Bone marrow (tissue), 2 donors: ENCODE measurements at places on chromosomes 13 and 19.

GRCh38 chr13:19695829-19696228 is 62.4 kb downstream of the MPHOSPH8 start:
- DNase-seq, result no peak

DNA sequence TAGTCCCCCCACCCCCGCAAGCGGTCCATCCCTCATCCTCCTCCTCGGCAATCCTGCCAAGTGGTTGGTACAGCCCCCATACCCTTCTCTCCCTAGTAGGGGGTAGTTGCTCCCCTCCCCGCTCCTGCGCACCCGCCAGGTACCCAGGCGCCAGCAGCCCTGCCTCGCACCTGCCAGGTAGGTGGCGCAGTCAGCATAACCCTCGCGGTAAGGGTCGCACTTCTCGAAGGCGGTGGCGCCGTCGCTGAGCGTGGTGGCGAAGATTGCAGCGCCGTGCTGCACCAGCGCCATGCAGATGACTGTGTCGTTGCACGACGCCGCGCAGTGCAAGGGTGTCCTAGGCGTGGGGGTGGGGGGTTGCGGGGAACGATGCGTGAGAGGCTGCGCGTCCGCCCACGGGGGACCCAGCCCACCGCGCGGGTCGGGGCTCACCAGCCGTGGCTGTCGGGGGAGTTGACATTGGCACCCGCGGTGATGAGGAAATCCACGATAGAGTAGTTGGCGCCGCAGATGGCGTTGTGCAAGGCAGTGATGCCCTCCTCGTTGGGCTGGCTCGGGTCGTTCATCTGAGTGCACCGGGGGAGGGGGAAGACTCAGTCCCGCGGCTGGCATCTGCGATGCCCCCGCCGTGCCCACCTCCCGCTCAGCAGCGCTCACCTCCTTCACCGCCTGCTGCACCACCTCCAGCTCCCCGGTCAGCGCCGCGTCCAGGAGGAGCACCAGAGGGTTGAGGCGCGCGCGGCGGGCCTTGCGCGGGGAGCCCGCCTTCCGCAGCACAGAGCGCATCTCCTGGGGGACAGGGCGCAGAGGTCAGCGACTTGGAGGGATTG is 15.2 kb upstream of the ERCC2 start:
- DNase-seq, result no peak

DNA sequence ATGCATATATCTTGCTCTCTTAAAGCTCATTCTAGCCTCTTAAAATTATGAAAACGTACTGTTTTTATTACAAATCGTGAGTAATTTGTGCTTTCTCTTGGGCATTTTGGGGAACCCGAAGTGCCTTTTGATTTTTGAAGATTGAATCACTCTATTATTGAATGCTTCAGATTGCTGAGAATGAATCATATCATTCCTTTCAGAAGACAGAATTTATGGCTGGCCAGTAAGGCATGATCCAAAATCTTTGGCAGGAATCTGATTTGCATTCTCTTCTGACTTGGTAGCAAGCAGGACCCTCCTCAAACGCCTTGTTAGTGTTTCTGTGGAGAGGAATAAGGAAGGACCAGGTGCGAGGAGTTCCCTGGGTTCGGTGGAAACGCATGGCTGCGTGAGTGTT is 49.5 kb downstream of the STARD13 start:
- DNase-seq, result no peak

DNA sequence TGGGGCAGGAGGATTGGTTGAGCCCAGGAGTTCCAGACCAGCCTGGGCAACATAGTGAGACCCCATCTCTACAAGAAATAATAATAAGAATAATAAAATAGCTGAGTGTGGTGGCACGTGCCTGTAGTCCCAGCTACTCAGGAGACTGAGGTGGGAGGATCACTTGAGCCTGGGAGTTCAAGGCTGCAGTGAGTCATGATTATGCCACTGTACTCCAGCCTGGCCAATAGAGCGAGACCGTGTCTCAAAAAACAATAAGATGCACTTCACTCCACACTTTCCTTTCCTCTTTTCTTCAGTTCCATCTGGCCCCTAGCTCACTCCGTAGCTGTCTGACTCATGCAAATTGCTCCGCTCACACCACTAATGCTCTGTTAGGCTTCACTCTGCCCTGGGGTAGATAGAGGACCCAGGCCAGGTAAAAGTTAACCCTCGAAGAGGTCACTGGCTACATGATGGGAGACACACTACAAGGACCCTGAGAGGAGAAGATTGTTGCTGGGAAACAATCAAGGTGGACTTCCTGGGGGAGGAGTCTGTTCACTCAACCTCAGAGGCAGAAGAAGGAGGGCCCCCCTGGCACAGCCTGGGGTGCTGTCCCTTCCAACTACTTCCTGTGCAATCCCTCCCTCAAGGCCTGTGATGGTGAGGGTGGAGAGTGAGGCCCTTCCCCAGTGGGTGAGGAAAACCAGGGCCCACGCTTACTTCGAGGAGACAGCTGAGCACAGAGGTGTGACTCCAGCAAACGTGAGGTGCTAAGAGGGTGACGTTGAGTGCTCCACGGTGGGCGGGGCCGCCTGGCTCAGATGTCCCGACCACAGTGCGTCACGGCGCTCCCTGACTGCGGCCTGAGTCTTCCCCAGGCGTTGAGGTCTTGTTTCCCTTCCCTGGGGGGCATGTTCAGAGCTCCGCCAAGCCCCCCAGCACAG is 8.8 kb upstream of the TNFSF9 start:
- no peak for DNase-seq

GRCh38 chr19:16263141-16263761 is 61.4 kb upstream of the KLF2 start:
- DNase-seq, result no peak

GRCh38 chr19:35869327-35870123 is 1.2 kb downstream of the APLP1 start:
- DNase-seq, result peak; percentile 23

GRCh38 chr13:51601601-51602565 is 17.6 kb downstream of the WDFY2 start:
- peak; percentile 49 for DNase-seq

DNA sequence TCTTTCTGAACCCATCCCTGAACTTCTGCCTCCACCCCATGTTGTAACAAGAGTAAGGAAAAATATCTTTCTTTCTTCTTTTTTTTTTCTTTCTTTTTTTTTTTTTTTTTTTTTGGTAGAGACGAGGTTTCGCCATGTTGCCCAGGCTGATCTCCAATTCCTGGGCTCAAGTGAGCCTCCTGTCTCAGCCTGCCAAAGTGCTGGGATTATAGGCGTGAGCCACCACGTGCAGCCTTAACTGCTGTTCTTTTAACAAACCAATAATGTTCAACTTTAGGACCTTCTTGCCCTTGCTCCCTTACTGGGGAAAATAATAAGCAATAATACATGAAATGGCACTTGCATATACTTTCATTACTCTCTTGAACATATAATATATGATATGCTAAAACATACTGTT is 19.6 kb downstream of the GPR183 start:
- no peak for DNase-seq

- no peak for DNase-seq
Observed at GRCh38 chr13:25267715-25268114, 19.6 kb downstream of the MTMR6 start.

- DNase-seq, result no peak
Observed at GRCh38 chr19:2717638-2718541, 3.3 kb downstream of the DIRAS1 start.

- no peak for DNase-seq
Observed at GRCh38 chr19:11256189-11256588, 6.1 kb downstream of the DOCK6 start.

- no peak for DNase-seq
Observed at GRCh38 chr13:51477653-51478324, 25.0 kb upstream of the INTS6 start.

GRCh38 chr13:91106565-91106964 is 240.9 kb upstream of the MIR17HG start:
- no peak for DNase-seq

GRCh38 chr13:27398360-27398759 is 26.1 kb upstream of the GTF3A start:
- DNase-seq, result no peak

GRCh38 chr19:44803442-44804428 is 5.2 kb upstream of the BCAM start:
- no peak for DNase-seq

DNA sequence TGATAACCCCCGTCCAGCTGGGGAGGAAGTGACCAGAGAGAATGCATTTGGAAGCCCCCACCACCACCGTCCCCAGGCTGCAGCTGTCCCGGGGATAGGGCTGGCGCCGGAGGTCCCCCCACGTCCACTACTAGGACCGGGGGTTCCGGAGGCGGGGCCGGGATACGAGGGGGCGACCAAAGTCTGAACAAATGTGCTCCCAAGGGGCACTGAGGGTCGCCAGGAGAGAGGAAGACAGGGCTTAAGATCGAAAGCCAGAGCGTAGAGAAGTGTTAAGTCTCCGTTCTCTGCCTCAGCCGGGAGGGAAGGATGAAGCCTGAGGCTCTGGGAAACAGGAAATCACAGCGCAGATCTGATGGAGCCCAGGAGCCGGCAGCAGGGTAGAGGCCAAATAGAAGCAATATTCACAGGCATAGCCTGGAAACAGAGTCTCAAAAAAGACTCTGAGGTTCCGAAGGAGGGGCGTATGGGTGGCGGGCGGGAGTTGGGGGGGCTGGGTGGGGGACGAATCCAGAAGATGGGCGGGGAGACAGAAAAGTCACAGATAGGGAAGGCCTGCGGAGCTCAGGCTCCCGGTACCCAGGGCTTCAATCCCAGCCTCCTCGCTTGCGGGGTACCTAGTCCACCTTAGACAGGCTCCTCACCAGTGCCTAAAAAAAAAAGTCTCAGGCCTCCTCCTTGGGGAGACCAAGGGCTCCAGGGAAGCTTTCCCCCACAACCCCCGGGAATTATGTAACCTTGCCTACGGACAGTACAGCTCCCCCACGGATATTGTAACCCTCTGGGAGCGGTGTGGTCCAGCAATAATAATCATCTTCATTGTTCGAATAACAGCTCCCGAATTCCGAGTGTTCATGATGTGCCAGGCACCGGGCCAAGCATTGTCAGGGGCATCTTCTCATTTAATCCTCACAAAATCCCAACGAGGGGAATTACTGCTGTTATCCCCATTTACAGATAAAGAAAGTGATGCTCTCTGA is 1.1 kb upstream of the ERF start:
- no peak for DNase-seq

DNA sequence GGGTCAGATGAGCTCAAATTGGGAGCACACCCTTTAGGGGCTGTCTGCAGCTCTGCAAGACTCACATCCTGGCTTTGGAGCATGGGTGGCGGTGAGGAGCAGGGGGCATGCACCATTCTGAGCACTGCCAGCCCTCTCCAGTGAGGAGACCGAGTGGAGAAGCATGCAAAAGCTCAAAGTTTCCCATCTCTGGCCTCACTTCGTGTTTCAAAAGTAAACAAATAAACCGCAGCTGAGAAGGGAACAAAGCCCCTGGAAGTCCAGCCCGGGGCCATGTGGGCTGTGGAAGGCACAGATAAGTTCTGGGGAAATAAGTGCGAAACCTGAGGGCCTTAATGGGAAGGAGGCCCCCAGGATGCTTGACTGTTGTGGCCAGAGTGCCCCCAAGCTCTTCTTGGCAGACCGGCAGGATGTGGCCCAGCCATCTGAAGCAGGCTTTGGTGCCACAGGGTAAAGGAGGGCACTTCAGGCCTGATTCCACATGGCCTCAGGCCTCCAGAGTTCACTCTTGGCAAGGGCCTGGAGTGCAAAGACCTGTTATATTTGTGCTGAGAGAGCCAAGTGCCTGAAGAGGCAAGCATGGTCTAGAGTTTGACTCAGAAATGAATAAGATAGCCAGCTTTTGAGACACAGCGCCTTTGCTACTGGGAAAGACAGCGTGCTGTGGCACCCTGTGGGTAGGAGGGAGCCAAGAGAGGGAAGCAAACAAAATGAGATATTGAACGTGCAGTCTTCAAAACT is 1.2 kb downstream of the MEDAG start:
- DNase-seq, result no peak

GRCh38 chr19:29583196-29583999 is 22.7 kb upstream of the POP4 start:
- DNase-seq, result no peak

- no peak for DNase-seq
Observed at GRCh38 chr19:39935364-39935661, 879 bp upstream of the FCGBP start.

GRCh38 chr13:75178436-75178835 is 303.5 kb downstream of the TBC1D4 start:
- no peak for DNase-seq

- no peak for DNase-seq
Observed at GRCh38 chr13:23905766-23906165, 8.5 kb upstream of the C1QTNF9B start.

GRCh38 chr13:76597868-76598267 is 288.3 kb downstream of the KCTD12 start:
- no peak for DNase-seq

DNA sequence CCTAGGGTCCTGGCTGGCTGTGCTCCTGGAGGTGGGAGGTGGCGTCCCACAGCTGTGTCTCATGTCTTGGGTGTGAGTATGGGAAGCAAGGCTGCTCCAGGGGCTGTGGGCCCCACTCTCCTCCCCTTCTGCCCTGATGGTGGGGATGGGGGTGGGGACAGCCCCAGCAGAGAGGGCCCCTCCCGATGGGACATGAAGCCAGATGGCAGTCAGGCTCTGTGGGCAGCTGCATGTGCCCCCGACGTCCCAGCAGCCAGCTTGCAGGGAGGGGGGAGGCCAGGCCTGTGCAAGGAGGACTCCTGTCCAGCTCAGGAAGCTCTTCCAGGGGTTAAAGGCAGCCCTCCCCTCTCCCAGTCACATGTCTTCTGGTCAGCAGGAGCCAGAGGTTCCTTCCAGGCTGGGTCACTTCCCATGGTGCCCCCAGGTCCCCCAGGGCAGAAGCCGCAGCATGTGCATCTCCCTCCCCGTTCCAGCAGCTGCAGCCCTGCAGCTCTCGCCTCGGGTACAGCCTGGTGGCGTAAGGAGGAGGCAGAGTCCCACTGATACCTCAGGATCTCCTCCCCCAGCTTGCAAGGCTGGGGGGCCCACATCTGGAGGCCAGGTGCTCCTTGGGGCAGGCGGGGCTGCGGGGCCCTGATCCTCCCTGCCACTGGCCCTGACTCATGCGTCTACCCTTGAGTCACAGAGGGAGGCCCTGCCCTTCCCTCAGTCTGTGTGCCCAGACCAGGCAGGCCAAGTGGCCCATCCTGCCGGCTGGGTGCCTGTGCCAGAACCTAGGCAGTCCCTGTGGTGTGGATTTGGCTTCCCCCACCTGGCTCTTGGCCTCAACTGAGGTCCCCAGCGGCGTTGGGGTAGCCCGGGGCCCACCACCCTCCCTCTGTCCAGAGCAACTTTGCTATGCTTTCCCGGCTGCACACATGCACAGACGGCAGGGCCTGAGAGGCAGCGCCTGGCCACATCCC is 13.0 kb downstream of the YIPF2 start:
- no peak for DNase-seq

DNA sequence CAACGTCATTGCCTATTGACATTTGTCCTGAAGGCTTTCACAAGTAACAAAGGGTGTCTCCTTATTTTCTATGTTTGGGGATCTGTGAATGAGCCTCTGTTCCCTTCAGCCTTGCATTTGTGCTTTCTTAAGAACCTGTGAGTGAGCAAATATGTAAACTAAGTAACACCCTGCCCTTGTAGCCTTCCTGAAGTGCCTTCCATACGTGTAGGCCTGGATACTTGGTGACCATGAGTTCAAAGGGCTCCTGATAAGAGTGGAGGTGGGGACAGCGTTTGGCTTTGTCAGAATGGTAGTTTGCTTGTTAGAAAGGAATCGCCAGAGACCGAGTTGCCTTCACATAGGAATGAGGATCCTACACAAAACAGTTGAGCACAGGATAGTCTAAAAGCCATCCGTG is 14.5 kb upstream of the CCDC97 start:
- DNase-seq, result no peak

- no peak for DNase-seq
Observed at GRCh38 chr19:12940897-12941296, 2.5 kb downstream of the CALR start.
